Cardiac septum (tissue), 1 donor: ENCODE measurements at places on chromosomes 5 and 9. TPM values are rescaled to one million over a fixed set of nuclear protein-coding genes. Genes with fewer than 3 reads are reported as not detected.

- no peak for DNase-seq
Measured at GRCh38 chr9:122226758-122227574, 1.8 kb downstream of the LHX6 start.

- DNase-seq: no peak
Measured at GRCh38 chr5:176660530-176660859, 13.2 kb downstream of the TSPAN17 start.

DNA sequence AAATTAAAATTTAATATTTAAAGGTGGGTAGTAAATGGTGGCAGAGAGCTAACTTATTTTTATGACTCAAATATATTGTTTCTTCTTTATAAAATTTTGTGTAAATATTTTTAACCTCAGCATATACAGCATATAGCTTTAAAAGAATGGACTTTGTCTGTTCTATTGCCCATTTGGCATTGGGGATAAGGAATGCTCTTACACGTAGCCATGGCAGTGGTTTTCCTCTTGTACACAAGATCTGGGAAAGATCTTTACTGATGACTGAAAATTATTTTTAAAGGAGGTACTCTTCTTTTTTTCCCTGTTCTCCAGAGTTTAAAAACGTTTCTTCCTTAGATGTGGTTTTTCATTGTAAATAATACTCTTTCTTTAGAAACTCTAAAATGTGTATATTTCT, 75.0 kb downstream of the PBX3 start:
- no peak for DNase-seq

- DNase-seq: no peak
Measured at GRCh38 chr5:145543968-145544367, 291.2 kb downstream of the PRELID2 start.

GRCh38 chr9:115132648-115133047, 14.7 kb upstream of the TNC start:
- no peak for DNase-seq

Gene ZNG1C
- total RNA-seq: 14.0 TPM

DNA sequence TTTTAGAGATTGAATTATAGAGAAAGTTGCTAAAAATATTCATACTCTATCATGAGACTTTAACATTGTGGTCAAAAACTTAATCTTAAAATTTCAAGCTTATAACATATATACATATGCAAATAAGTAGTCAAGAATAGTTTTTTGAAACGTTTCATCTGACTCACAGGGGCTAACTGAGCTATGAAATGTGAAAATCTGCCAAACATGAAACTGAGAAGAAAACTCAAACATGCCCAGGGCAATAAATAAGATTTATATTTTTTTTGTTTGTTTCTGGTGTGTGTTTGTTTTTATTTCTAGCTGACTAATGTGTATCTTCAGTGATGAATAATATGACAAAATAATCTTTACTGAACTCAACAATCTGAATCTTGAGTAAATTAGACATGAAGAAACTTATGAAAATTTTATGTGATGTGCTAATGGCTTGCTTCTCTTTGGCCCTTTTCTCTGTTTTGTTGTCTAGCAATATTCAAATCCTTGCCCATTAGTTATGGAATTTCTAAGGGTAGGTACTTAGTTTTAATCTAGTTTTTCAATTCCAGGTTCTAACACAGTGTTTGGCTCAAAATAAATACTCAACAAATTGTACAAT, 99.9 kb downstream of the FAM174A start:
- DNase-seq: no peak

Gene IL9
- total RNA-seq: not detected

DNA sequence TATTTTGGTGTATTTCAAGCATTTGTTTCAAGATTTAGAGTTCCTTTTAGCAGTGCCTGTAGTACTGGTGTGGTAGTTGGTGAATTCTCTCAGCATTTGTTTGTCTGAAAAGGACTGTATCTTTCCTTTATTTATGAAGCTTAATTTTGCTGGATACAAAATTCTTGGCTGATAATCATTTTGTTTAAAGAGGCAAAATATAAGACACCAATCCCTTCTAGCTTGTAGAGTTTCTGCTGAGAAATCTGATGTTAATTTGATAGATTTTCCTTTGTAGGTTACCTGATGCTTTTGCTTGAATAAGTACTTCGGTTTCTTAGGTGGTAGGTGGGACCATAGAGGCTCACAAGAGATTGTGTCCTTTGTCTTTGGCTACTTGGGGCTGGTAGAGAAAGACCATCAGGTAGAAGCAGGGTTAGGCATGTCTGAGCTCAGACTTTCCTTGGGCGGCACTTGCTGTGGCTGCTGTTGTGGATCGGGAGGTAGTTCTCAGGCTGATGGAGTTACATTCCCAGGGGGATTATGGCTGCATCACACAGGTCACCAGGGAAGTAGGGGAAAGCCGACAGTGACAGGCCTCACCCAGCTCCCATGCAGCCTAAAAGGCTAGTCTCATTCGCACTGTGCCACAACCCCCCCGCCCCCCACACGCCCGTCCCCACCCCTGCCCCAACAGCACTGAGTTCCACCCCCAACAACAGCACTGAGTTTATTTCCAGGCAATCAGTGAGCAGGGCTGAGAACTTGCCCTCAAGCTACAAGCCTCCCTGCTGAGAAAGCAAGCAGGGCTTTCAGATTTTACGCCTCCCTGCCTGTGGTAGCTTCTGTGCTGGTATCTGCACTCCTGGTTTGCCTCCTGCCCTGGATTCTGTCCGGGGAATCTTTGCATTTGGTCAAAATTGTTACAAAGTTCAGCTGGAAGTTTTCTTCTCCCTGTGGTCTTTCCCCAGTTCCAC, 127.1 kb upstream of the GLRA1 start:
- no peak for DNase-seq

Gene PCA3
- total RNA-seq: not detected

DNA sequence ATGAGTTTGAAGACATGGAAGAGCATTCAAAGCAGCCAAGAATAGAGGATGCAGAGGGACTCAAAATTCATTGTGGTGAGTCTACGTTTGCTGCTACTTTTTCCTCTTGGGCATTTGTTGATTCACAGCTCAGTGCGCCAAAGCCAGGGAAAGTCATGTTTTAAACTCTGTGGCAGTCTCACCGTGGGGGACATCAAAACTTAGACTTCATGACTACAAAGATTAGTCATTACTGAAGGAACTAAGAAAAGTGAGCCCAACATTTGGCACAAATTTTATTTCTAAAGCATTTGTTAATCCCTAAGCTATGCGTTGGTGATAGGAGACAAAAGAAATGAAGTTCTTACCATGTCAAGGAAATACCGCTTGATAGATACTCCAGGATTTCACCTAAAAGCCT, 73.7 kb upstream of the MTAP start:
- DNase-seq: no peak

Gene OR1J2
- total RNA-seq: not detected

Gene TCF7
- total RNA-seq: 2.2 TPM

- no peak for DNase-seq
Measured at GRCh38 chr5:32504989-32505596, 60.6 kb upstream of the ZFR start.

- DNase-seq: no peak
Measured at GRCh38 chr5:10291692-10292339, 15.9 kb downstream of the CMBL start.

Gene GPR150
- not detected for total RNA-seq

GRCh38 chr9:17219261-17219660, 84.4 kb downstream of the CNTLN start:
- no peak for DNase-seq

- no peak for DNase-seq
Measured at GRCh38 chr5:80382488-80382887, 25.4 kb upstream of the ZFYVE16 start.

Gene FOXD4L3
- total RNA-seq: not detected

DNA sequence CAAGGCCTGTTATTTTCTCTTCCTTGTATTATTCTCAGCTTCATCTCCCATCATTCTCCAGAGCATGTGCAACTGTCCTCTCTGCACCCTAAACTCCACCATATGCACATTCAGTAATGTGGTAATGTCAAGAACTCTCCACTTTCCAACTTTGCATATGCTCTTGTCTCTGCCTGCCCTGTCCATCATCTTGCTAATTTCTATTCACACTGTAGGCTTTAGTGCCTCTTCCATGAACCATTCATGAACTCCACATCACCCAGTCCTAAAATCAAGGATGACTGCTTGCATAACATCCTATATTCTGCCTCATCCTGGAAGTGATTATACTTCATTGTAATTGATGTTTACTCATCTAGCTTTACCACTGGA, 354.8 kb downstream of the PDE4D start:
- DNase-seq: no peak

GRCh38 chr5:169106911-169107706, 193.8 kb downstream of the SLIT3 start:
- DNase-seq: no peak

GRCh38 chr5:141650851-141651727, at the start of gene FCHSD1:
Gene FCHSD1 (minus strand): TSS chr5:141651418. CDS start chr5:141651368, 50 bp downstream.
- peak; percentile 97 for DNase-seq

GRCh38 chr5:112434641-112435040, 15.6 kb upstream of the EPB41L4A start:
- no peak for DNase-seq

GRCh38 chr9:124270504-124271335, 13.0 kb downstream of the NEK6 start:
- DNase-seq: no peak

Gene ANKRD31
- 0.13 TPM for total RNA-seq

DNA sequence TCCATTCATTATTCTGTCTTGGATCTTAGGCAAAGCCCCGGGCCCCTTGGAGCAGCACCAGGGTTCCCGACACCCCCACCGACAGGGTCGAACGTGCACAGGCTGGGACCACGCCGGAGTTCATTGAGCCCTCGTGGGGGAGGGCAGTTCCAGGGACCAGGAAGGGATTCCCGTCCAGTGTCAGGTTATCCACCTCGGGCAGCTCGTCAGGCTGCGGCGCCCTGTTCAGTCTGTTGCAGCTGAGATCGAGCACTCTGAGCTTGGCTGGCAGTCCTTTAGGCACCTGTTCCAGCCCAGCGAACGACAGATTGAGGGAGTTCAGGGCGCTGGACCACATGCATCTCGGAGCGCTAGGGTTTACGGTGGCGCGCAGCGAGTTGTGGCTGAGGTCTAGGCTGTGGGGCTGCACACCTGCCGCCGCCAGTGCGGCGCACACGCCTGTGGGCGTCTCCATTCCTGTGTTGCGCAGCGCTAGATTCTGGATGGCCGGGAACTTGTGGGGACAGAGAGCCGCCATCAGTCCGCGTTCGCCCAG, 1.1 kb downstream of the CD14 start:
- DNase-seq: peak; percentile 76

GRCh38 chr9:93096131-93096802, at the start of gene CARD19:
Gene CARD19 (plus strand): TSS chr9:93096217. CDS start chr9:93096346, 129 bp downstream.
- peak; percentile 85 for DNase-seq

GRCh38 chr9:2166203-2166602, 151.1 kb downstream of the SMARCA2 start:
- no peak for DNase-seq

DNA sequence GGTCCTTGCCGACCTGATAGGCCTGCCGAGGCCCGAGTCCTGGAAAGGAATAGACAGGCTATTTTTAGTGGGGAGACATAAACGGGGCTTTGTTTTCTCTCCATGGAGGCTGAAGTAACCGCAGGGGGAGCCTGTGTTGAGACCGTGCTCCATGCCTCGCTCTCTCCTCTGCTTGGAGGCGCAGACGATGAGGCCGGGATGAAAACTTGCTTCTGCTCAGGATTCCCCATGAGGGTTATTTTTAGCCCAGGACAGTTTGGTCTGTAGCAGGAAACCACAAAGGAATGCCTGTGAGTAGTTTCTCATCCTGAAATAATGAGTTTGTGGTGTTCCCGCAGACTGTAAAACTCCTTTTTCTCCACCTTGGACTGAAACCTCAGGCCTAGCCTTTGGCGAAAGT, 81.9 kb upstream of the RARS1 start:
- DNase-seq: no peak

- no peak for DNase-seq
Measured at GRCh38 chr9:111178331-111179055, 140.2 kb upstream of the LPAR1 start.

DNA sequence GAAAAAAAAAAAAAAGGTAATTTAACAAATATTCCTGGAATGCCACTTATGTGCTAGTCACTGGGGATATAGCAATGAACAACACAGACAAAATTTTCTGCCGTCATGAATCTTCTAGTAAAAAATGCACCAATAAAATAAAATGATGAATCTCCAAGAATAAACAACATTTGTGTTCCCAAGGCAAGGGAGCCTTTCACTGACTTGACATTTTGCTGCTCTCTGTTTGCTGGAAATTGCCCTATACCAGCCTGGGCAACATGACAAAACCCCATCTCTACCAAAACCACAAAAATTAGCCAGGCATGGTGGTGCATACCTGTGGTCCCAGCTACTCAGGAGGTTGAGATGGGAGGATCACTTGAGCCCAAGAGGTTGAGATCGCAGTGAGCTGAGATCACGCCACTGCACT, 64.5 kb upstream of the ERBIN start:
- DNase-seq: no peak
